Activated naive CD4-positive, alpha-beta T cell treated with anti-CD3 and anti-CD28 coated beads, Interleukin-2, amount 50 U/mL, for 16 hours (primary cell): ENCODE measurements at places on chromosomes 11 and 22.

- no peak for DNase-seq
These were observed 73.4 kb downstream of the MYEOV start for GRCh38 chr11:69367211-69367964.

GRCh38 chr11:45896422-45896984 is 10.6 kb downstream of the FREY1 start:
- no peak for DNase-seq

DNA sequence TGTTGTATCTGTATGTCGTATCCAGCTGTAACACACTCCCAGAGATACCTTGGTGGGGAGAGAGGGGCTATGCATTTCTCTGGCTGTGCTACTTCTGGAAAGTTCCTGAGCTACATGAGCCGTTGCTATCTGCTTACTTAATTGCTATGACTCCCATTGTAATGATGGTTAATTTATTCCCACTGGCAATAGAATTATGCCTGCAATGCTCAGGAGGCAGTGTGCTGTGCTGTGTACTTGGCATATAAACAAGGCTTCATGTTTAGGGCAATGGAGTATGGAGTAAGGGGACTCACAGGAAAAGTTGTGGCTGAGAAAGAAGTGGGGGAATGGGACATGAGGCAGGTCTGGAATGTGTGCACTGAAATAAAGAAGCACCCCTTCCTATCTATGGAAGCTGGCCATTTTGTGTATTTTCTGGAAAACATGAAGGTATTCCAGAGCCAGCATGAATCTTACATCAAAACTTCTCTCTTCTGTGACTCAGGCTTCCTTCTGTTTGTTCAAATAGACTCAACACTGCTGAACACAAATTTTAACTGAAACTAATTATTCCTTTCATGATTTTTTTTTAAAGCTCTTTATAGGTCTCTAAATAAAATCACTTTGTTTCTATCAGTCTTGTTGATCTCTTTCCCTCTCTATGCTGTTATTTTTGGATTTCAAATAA is 40.6 kb downstream of the CD44 start:
- DNase-seq: no peak

- no peak for DNase-seq
These were observed 99.9 kb upstream of the CD44 start for GRCh38 chr11:35039076-35039475.

- peak; percentile 78 for DNase-seq
These were observed 1.2 kb downstream of the PHLDB1 start for GRCh38 chr11:118608360-118609227.

DNA sequence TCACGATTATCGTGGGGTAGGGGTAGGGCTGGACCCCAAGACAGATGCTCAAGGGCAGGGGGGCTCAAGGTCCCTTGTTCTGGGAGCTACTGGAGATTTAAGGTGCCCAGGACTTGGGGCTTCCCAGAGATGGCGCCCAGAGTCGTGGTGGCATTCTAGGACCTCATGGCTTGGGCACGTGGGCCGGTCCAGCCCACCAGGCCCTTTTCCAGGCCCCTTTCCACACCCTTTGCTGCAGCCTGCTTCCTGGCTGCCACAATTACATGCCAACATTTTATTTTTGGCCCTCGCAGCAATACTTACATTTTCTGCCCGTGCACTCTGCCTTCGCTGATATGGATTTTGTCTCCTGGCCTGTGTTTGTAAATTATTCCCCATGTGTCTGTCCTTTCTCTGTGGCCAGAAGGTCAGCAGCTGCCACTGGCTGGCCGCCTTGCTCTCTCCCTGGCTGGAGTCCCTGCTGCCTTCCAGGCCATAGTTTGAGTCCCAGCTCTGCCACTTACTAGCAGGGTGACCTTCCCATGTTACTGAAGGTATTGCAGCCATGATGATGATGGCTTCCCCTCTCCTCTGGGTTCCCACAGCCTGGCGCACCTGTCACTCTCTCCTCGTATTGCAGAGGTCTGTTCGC is 11.2 kb downstream of the MB start:
- DNase-seq: no peak

- DNase-seq: no peak
These were observed 134.7 kb upstream of the PGR start for GRCh38 chr11:101264306-101264705.

DNA sequence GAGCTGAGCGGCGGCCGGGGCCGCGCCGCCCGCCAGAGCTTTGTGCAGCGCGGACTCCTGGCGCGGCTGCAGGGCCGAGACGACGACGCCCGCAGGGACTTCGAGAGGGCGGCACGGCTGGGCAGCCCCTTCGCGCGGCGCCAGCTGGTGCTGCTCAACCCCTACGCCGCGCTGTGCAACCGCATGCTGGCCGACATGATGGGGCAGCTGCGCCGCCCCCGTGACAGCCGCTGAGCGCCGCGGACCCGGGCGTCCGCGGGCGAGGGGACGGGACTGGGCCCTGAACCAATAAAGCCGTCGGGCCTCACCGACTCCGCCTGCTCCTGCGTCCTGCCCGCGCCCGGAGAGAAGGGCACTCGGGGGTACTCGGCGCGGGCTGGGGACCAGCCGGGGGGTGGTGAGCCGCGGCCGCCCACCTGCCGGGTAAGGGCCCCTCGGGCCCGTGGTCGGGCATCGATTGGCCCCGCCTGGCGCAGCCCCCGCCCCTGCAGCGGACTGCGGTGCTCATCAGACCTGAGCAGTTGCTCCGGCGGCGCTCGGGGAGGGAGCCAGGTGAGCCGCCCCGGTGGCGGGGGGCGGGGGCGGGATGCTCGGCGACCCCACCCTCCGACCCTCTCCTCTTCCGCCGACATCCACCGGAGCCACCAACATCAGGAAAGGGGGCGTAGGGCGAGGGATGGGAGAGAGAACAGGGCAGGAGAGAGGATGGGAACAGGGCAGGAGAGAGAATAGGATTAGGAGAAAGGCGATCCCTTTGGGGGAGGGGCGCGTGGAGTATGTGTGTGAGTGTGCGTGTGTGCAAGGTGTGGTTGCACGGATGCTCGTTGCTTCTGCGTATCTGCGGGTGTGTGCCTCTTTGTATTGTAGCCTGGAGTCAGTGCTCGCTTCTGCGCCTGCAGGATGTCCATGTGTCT is at the start of gene TMEM25:
Gene TMEM25, plus strand, starts transcription at position 510 of the 914 bp plus-strand sequence. CDS start 610 bp downstream, outside the sequence.
- peak; percentile 86 for DNase-seq

DNA sequence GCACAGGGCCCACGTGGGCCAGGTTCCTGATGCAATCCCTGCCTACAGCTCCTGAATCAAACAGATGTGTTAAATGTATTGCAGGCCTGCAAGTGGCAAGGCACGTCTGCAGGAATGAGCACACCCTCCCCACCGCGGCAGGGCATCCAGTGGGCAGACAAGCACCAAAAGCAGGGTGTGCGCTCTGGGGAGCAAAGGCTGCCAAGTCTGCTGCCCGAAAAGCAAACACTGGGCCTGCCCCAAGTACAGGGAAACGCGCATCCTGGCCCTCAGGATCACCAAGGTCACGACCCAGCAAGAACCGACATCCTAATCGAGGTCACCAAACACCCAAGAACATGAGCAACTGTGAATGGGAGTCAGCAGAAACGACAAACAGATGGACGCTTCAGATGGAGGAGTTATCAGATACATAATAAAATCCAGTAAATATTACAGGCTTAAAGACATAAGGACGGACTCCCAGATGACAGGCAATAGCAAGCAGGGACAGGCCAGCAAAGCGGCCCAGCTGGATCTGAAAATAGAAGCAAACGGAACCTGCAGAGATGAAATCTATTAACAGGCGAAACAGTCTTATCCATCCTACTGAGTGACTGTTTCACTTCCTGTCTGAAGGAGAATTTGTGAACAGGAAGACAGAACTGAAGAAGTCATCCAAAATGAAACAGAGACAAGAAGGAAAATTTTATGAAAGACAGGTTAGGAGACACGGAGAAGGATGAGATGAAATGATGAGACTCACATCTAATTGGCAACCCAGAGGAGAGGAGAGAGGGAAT is 26.7 kb downstream of the CARS1 start:
- DNase-seq: no peak

DNA sequence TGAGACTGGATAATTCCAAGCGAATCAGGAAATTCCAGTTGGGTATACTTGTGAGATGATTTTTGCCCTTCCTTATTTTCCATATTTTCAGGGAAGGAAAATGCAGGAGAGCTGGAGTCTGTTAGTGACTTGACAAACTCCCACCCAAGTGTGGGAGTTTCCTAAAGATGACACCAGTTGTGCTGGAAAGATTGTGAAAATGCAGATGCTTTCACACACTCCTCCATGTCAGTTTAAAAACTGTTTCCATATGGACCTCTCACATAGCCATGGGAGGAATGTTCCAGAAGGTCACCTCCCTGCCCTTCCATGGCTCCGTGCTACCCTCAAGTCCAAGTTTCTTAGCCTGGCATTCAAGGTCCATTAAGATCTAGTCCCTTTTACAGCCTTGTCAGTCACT is 350.7 kb upstream of the NARS2 start:
- DNase-seq: no peak

GRCh38 chr11:30818721-30819120 is 232.6 kb upstream of the MPPED2 start:
- DNase-seq: no peak

DNA sequence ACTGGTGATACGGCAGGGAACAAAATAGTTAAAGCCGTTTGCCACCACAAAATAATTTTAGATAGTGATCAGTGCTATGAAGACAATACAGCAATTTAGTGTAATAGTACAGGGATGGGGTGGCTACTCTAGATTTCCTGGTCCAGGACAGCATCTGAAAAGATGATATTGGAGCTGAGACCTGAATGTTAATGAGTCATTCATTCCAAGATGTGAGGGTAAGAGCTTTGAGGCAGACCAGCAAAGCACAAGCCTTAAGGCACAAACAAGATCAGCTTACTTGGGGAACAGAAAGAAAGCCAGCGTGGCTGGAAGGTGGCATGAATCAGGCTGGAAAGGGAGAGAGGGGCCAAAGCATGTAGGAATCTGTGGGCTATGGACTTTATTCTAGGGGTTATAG is 132.3 kb downstream of the TRIM44 start:
- DNase-seq: no peak

DNA sequence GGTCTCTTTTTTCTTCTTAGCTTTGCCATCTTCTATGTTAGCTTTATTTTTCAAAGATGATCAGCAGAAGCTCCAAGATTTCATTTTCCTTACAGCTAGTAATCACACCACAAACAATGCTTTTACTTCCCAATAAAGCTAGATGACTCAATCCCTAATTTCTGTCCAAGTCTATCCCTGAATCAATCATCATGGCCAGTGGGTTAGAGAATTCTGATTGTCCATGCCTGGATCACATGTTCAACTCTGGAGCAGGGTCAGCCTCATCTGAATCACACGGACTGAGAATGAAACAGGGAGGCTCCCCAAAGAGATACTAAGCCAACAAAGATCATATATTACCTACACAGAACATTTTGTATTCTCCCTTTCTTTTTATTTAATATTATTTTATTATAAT is 79.6 kb downstream of the BBOX1 start:
- no peak for DNase-seq

DNA sequence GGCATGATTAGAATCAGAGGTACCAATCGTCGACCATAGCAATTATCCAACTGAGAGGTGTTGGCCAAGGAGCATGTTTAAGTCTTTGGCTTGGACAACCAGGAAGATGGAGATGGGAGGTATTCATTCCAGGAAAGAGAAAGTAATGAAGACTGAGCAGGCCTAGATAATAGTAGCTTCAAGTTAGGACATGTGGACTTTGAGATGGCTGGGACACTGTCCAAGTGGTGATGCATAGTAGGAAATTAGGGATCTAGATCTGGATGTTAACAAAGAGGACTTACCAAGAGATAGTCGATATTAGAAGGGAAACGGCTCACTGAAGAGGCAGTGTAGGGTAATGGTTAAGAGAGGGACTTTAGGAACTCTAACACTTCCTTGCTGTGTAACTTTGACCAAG is 266.7 kb downstream of the FAM76B start:
- no peak for DNase-seq

GRCh38 chr11:75477614-75477935 is 44.6 kb upstream of the KLHL35 start:
- DNase-seq: no peak

DNA sequence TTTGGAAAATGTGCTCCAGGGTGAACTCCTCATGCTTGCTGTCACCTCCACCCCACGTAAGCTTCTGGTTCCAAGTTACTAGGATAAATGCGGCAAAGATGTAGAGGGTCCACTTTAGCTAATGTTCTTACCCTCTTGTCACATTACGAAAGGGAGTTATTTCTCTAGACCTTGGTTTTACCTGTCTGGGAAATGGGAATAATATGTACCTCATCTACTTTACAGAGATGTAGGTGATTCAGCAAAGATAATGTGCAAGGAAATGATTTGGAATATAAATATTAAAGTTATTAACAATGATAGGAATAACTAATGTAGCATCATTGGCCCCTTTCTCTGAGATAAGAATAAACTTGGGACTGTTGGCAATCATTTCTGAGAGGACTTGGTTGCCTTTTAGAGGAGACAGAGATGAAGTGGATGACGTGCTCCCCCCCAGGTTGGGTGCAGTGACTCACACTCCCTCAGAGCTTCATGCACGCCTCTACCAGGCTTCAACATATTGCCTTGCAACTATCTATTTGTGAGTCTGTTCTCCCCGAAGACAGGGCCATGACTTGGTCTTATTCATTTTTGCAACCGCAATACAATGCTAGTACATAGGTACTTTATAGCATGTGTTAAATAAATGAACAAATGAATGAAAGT is 97.1 kb downstream of the ME3 start:
- no peak for DNase-seq

- DNase-seq: no peak
These were observed 1.7 kb upstream of the SCUBE2 start for GRCh38 chr11:9092853-9093778.

GRCh38 chr11:123413636-123414035 is 16.4 kb upstream of the GRAMD1B start:
- no peak for DNase-seq

- peak; percentile 42 for DNase-seq
These were observed 28.6 kb upstream of the OR10G7 start for GRCh38 chr11:124069429-124070401.

- DNase-seq: no peak
These were observed 267.8 kb downstream of the TBC1D22A start for GRCh38 chr22:47030143-47030661.

DNA sequence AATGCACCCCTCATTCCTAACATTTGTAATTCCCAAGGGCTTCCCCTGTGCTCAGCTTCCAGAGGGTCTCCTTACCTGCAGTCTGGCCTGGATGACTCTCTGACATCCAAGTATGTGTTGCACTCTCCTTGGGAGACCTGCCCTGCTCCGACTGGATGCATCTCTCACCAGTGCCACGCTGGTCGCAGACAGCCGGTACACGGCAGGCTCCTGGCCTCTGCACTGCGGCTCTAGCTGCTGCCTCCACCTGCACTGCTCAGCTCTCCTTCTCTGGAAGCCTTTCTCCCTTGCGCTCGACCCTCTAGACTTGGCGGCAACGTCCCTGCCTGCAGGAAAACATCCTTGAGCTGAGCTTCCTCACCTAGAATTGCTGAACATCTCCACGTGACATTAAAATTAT is 685.9 kb downstream of the BRD1 start:
- DNase-seq: no peak

DNA sequence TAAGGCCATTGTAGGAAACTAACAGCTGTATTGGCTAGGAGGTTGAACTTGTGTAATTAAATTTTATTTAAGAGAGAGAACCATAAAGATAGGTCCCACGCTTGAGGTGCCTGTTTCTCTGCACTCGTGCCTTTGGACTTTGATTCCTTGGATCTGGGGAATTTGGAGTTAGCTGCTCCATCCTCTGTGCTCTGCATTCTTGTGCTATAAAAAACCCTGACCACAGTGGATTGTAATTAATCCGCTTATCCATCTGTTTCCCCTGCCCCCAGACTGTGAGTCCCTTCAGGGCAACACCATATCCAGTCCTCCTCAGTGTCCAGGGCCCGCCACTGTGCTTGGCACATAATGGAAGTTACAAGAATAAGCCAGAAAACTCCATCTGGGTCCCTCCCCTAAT is 169.8 kb downstream of the SPON1 start:
- no peak for DNase-seq
